ENCODE measurements at places on chromosomes 13 and 19.

DNA sequence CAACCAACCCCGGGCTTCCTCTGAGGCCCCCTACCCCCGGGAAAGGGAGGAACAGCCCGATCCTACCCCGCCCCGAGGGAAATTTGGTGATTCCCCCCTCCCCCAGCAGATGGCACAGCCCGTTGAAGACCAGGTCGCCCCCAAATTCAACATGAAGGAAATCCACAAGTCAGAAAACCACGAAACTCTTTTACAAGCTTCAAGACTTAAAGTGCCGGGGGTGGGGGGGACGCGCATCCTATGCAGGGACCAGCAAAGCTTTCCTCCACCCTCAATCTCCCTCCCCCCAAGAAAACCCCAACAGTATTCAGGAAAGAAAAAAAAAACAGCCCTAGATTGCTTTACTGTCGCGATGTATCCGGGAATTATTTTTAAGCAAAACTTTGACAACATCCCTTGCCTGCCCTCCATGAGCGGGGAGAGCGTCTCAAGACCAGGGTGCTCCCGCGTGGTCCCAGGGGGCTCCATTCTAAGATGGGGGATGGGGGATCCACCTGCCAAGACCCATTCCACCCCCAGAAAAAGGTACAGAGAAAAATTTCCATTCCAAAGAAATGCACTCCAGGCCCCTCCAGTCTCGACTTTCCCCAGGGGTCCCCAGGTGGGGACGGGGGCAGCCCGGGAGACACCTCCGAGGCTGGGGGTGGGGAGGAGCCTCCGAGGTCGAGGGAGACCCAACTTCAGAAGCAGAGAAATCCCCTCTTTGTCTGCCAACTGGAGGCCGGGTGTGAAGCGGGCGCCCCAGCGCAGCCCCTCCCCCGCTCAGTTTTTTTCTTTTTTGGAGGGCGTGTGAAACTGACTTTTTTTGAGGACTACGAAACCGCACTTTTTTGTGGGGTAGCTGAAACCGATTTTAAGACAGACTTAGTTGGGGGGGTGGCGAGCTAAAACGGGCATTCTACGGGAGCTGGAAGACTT, 1.5 kb downstream of the TCF3 start:
- no peak for DNase-seq

GRCh38 chr19:16067205-16067938, 8.9 kb upstream of the TPM4 start:
- no peak for DNase-seq

DNA sequence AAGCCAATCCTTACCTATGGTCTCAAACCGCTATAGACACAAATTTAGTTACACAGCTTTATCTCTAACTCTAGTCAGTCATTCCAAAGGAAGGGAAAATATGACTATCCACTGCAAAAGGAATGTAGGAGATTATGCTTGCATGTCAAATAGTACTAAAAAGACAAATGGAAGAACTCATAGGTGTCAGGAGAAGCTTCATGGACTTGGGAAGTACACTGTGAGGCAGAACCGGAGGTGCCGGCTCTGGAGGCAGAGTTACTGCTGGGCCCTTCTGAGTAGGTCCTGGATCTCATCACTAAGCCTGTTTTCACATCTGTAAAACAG, 97.5 kb downstream of the FOXO1 start:
- no peak for DNase-seq

- no peak for DNase-seq
These were observed 275.2 kb upstream of the GPC6 start for GRCh38 chr13:92951273-92951890.

- no peak for DNase-seq
These were observed 15.1 kb downstream of the SBNO2 start for GRCh38 chr19:1158885-1159448.

GRCh38 chr19:48501494-48502349, 9.9 kb downstream of the LMTK3 start:
- DNase-seq, result no peak

DNA sequence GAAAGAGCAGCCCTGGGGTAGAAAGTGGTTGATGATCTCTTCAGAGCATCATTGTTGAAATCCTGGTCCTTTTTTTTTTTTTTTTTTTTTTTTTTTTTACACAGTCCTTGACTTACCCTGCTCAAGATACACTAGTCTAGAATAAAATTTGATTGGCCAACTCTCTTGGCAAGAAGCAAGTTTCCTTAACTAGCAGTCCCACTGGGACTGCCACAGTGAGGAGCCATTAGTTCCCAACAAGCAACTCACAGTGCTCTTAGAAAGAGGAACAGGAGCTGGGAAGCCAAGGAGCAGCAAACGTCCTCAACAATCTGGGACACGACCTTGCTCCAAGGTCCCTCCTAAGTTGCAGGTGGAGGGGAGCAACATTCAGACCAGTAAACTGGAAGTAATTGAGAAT, 47.9 kb upstream of the INTS6 start:
- no peak for DNase-seq

DNA sequence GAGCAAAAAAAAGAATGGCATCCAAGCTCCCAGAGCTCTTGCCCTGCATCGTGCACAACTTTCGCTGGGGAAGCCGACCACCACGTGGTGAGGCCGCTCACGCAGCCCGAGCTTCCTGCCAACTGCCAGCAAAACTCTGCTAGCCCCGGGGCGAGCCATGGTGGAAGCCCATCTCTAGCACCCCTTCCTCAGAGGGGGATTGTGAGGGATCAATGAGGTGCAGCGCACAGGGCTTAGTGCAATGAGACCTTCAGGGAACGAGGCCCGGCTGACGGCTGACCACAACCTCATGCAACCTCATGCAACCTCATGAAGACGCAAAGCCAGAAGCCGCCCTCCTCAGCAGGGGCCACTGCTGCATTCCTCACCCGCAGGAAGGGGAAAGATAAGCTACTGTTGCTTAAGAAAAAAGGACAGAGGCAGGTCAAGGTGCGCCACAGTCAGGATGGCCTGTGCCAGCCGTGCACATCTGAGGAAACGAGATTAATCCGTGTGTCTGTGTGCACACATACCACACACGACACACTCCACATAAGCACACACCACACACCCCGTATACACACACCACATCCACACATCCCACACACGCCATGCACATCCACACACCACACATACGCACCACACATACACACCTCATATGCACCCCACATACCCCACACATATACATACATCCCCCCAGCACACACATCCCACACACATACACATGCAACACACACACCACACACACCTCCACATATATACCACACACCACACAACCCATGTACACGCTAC, 9.6 kb downstream of the HSPBP1 start:
- no peak for DNase-seq

- DNase-seq, result no peak
These were observed 4.3 kb upstream of the RNASEH2B start for GRCh38 chr13:50905256-50905655.

DNA sequence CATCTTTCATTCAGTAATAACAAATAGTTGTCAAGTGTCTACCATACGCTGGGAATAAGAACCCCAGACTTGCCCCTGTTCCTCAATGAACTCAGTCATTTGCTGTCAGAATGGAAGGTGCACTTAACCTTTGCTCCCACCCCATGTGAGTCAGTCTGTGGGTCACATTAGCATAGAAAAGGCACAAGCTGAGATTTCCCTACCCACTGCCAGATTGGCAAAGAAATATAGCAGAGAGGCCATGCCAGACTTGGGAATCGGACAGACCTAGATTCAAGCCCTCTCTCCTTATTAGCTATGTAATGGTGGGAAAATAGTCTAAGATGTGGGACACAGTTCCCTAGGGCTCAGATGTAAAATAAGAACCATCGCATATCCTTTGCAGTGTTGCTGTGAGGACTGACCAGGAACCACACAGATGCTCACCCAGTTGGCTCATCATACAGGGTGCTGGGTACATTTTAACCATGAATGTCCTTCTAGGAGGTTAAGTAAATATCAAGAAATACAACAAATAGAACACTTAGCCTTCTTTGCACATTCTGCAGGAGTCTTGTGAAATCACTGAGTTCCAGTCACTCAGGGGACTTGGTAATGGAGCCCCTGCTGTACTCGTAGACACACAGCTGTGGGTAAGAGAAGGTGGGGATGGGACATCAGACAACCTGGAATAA, 218.2 kb downstream of the FGF14 start:
- DNase-seq, result no peak

- DNase-seq, result peak; percentile 80
These were observed 831 bp downstream of the PGPEP1 start for GRCh38 chr19:18340990-18341868.

GRCh38 chr19:47240996-47241918, 10.3 kb upstream of the BBC3 start:
- peak; percentile 61 for DNase-seq

- no peak for DNase-seq
These were observed 36.3 kb downstream of the CYP2B6 start for GRCh38 chr19:41027273-41027967.

GRCh38 chr19:28026636-28027035, 1186.3 kb downstream of the UQCRFS1 start:
- no peak for DNase-seq

GRCh38 chr13:44243198-44243857, 130.3 kb upstream of the SERP2 start:
- no peak for DNase-seq

- DNase-seq, result no peak
These were observed 8.6 kb upstream of the FKRP start for GRCh38 chr19:46737298-46737654.

- no peak for DNase-seq
These were observed 316.4 kb downstream of the GPC5 start for GRCh38 chr13:91714855-91715254.

GRCh38 chr19:6735181-6735911, 2.0 kb downstream of the GPR108 start:
- DNase-seq, result no peak

DNA sequence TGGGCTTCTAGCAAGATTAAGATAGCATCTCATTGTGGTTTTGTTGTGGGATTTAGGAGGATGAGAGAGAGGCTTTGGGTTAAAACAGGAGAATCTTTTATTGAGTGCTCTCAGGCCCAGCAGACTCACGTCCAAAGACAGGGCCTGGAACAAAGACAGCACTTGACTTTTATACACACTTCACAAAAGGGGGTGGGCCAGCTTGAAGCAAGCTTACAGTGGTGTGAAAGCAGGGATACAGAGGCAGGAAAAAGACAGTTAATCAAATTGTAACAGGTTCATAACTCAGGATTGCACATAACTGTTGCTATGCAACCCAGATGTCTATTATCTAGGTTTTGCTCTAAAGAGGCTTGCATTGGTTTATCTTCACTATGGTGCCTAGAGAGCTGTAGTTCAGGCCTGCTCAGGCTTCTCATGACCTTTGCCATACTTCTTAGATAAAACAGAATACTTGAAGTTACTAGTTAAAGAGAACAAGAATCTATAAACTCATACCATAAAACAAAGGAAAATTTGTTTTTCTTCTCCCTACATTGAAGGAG, 42.2 kb upstream of the CEACAM21 start:
- no peak for DNase-seq

- no peak for DNase-seq
These were observed 1.1 kb downstream of the RBM26 start for GRCh38 chr13:79404985-79405384.

- DNase-seq, result no peak
These were observed 579.5 kb downstream of the DCT start for GRCh38 chr13:93899981-93900380.

DNA sequence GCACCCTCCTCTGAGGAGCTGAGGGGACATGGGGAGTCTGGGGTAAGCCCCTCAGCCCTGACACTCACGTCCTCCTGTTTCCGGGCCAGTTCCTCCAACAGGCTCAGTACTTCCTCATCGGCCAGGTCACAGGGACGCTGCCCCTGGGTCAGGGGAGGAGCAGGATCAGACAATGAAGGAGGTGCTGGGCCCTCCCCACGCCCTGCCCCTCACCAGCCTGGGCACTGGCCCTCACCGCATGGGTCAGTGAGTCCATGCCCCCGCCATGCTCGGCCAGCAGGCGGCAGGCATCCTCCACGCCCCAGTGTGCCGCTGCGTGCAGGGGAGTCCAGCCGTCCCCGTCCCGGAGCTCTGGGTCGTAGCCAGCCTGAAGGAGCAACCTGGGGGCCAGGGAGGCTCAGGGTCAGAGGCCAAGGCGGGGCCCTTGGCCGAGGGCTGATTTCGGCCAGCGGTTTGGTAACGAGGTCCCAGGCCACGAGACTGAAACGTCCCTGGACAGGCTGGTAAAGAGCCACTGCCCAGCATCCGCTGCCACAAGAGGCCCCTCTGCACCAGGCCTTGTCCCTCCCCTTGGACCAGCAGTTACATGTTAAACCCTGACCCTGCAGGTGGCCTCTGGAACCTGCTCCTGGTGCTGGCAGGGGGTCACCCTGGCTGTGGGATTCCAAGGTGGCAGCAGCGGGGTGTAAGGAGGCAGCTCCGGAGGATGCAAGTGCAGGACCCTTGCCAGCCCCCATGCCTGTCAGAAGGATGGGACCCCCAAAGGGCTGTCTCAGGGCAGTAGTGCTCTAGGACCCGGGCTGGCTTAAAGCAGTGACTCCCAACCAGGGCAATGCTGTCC, 18.5 kb downstream of the PPP1R12C start:
- DNase-seq, result no peak

- no peak for DNase-seq
These were observed 6.8 kb downstream of the KANK2 start for GRCh38 chr19:11190501-11190900.

DNA sequence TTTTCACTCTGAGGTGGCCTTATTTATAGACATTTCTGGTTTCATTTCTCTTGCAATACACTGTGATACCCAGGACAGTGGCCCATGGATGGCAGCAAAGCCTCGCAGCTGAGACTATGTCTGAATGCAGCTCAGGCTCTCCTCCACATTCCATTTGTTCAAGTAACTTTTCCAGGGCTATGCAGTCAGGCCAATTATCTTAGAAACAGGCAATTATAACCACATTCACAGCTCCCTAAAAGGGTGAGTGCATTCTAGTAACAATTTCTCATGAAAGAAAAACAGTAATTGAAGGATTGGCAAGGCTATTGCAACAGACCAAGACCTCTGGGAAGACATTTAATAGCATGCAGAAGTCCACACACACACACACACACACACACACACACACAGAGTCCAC, 264.0 kb downstream of the TBC1D4 start:
- DNase-seq, result no peak

DNA sequence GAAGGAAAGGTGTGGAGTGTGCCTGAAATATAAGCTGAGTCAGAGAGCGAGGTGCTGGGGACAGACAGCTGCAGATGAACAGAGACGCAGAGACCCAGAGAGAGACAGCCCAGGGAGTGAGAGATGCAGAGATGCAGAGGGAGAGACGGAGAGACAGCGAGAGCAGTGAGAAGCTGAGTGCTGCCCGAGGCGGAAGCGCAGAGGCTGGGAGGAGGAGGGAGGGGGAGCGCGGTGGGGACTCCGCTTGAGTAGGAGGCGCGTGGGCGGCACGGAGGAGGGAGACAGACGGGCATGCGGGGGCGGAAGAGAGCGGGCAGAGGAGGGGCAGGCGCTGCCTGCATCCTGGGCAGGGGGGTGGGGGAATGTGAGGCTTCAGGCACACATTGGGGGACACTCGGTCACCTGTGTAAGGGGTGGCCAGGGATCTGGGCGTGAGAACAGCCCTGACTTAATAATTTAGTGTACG, 25.7 kb downstream of the SLC8A2 start:
- DNase-seq, result no peak

GRCh38 chr13:112220925-112221324, 154.0 kb downstream of the SOX1 start:
- no peak for DNase-seq
